ENCODE measurements at places on chromosomes 5 and 9.

- H3K4me3 ChIP-seq = peak within 1 kb of the TSS; percentile 95
- peak within 1 kb of the TSS; percentile 92 for H3K27ac ChIP-seq
- H3K36me3 ChIP-seq = peaks cover 18% of the 10 kb centered on the region
- no peaks in the 10 kb centered on the region for H3K27me3 ChIP-seq
Observed at GRCh38 chr5:53560506-53561191, at the start of gene NDUFS4. NDUFS4 (plus strand) TSS chr5:53560639; CDS start chr5:53560663, 24 bp downstream.

GRCh38 chr5:54829102-54829501, 156.3 kb downstream of the ESM1 start:
- no peaks in the 10 kb centered on the region for H3K4me1 ChIP-seq
- H3K4me3 ChIP-seq = no peak overlapping the region
- no peak overlapping the region for H3K27ac ChIP-seq
- no peaks in the 10 kb centered on the region for H3K27me3 ChIP-seq

- no peak for DNase-seq
- H3K27me3 ChIP-seq = no peaks in the 10 kb centered on the region
- H3K4me1 ChIP-seq = peaks cover 9% of the 10 kb centered on the region
- no peak overlapping the region for H3K27ac ChIP-seq
- no peak overlapping the region for H3K4me3 ChIP-seq
- peaks cover 18% of the 10 kb centered on the region for H3K36me3 ChIP-seq
Observed at GRCh38 chr9:15549611-15550010, 3.2 kb upstream of the CCDC171 start.

DNA sequence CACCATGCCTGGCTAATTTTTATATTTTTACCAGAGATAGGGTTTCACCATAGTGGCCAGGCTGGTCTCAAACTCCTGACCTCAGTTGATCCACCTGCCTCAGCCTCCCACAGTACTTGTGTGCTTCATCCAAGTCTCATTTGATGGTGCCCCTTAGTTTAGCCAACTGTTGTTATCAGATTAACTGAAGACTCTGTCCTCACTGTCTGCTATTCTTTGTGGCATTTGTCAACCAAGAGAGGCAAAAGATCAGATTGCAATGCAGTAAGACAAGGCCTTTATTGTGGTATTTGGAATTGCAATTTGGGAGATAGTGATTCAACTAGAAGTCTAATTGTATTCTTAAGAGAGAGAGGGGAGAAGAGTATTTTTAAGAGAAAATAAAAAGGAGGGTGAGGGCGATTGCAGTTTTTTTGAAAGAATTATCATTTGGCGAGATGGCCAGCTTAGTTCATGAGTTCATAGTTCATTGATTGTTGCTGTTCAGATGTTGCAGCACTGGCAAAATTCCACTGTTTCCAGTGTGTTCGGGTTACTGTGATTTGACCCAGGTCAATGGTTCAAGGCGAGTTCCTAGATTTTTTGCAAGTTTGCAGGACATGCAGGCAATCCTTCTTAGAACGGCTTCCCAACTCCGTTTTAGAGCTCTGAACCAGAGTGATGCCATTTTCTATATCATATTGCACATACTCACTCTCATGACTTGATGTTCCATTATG, 1156.9 kb downstream of the CDH9 start:
- H3K4me3 ChIP-seq = no peak overlapping the region
- no peaks in the 10 kb centered on the region for H3K4me1 ChIP-seq
- no peak overlapping the region for H3K27ac ChIP-seq
- DNase-seq = no peak
- no peaks in the 10 kb centered on the region for H3K27me3 ChIP-seq

- H3K27me3 ChIP-seq = peaks cover 13% of the 10 kb centered on the region
- H3K4me1 ChIP-seq = no peaks in the 10 kb centered on the region
- DNase-seq = no peak
- H3K27ac ChIP-seq = no peak overlapping the region
- no peak overlapping the region for H3K4me3 ChIP-seq
Observed at GRCh38 chr5:1917830-1918487, 35.2 kb upstream of the IRX4 start.

GRCh38 chr5:173903396-173904140, 15.4 kb downstream of the CPEB4 start:
- no peaks in the 10 kb centered on the region for H3K27me3 ChIP-seq
- no peak overlapping the region for H3K4me3 ChIP-seq
- no peak overlapping the region for H3K27ac ChIP-seq

DNA sequence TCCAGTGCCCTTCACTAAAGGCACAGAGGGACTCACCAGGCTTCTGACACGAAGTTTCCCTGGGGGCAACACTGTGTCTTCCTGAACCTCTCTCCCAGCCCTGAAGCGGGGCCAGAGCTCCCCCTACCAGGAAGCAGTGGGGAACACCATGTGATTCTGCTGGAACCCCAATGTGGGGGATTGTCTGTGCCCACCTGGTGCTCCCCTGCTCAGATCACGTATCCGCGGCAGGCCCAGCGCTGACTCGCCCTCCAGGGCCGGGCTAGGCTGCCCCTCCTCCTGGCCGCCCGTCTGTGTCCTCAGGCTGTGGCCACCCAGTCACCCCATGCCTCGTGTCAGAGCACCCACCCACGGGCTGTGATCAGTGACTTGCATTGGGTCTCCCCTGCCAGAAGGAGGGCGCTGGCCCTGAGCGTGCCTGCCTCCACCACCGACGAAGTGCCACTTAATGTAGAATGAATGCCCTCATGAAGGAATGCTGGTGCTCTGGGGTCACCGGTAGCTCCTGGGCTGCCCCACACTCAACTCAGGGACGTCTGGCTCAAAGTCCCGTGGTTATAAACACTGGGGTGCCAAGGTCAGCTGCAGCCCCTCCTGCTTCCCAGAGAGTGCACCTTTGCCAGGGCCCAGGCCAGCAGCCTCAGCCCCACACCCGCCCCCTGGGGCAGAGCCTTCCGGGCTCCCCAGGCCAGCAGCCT, 22.1 kb downstream of the SARDH start:
- no peak overlapping the region for H3K4me3 ChIP-seq
- H3K27ac ChIP-seq = no peak overlapping the region
- H3K36me3 ChIP-seq = peaks cover 8% of the 10 kb centered on the region
- peaks cover 64% of the 10 kb centered on the region for H3K27me3 ChIP-seq

DNA sequence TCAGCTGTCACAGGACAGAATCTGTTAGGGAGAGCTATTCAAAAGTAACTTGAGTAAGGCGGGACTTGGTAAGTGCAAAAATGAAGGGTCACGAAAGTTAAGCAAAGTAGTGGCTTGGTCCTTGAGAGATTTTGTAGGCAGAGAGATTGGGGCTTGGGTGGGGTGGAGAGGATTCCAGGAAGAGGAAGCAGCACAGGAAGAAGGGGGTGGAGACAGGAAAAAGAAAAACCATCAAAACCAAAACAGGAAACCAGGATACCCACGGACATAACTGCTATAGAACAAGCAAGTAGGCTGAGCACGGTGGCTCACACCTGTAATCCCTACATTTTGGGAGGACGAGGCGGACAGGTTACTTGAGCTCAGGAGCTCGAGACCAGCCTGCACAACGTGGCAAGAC, 3.7 kb downstream of the ROPN1L start:
- no peaks in the 10 kb centered on the region for H3K4me1 ChIP-seq
- no peak overlapping the region for H3K4me3 ChIP-seq
- H3K36me3 ChIP-seq = peaks cover 15% of the 10 kb centered on the region
- no peak overlapping the region for H3K27ac ChIP-seq

- no peak overlapping the region for H3K27ac ChIP-seq
- H3K36me3 ChIP-seq = peaks cover 18% of the 10 kb centered on the region
- H3K4me3 ChIP-seq = no peak overlapping the region
- DNase-seq = no peak
Observed at GRCh38 chr5:107636555-107636954, 34.2 kb downstream of the EFNA5 start.

GRCh38 chr5:34838785-34839714, at the start of gene TTC23L:
TTC23L (plus strand) TSS chr5:34839164; CDS start chr5:34840672, 1,508 bp downstream.
- H3K4me1 ChIP-seq = peaks cover 16% of the 10 kb centered on the region
- H3K27me3 ChIP-seq = no peaks in the 10 kb centered on the region
- peak; percentile 88 for DNase-seq
- H3K27ac ChIP-seq = peak within 1 kb of the TSS; percentile 83

DNA sequence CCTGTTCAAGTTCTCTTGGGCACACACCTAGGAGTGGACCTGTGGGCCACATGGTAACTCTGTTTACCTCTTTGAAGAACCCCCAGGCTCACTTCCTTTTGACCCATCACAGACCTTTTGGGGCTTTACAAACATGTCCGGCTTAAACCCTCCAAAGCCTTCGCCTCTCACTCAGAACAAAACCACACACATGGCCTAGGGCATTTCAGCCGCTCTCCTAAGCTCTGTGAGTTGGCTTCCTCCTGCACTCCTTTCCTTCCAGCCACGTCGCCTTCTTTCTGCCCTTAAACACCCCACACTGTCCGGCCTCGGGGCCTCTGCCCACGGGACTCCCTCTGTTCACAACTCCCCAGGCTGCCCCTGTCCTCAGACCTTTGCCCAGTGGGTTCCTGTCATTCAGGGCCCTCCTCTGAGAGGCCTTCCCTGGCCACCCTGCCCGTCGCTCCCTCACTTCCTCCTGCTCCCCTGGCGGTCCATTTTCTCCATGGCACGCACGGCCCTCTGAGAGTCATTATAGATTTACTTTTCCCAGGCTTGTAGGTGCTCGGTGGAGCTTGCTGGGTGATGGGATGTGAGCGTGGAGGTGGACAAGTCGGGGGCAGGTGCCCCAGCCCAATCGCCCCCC, 1.9 kb downstream of the DOK3 start:
- peak overlapping the region; percentile 1 for H3K27ac ChIP-seq
- DNase-seq = no peak
- peaks cover 32% of the 10 kb centered on the region for H3K36me3 ChIP-seq
- H3K4me3 ChIP-seq = no peak overlapping the region
- H3K4me1 ChIP-seq = no peaks in the 10 kb centered on the region

DNA sequence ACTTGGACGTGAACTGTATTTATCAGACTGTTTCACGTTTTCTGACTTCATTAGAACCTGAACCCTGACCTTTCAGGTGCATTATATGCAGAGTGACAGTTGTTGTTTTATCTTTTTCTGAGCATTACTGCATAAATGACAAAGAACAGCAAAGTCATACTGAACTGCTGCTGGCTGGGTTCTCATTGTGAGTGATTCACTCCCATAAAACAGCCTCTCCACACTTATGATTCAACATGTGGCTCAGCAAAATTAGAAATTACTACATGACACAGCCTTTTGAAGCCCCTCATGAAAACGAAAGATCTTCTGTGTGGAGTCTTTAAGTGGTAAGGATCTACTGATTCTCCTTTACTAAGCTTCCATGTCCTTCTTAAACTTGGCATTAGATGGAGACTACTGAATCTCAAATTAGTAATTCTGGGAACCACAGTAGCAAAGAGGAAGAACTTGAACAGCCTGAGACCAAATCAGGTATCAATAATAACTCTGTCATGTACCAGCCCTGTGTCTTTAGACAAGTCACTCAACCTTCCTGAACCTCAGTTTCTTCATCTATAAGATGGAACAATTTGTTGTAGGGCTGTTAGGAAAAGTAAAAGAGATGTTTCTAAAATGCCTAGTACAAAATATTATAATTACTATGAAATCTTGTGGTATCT, 172.3 kb upstream of the GNA14 start:
- no peak for DNase-seq
- no peaks in the 10 kb centered on the region for H3K27me3 ChIP-seq
- no peaks in the 10 kb centered on the region for H3K36me3 ChIP-seq
- peaks cover 10% of the 10 kb centered on the region for H3K4me1 ChIP-seq
- H3K4me3 ChIP-seq = no peak overlapping the region

GRCh38 chr5:159765135-159765433, 151.2 kb upstream of the ADRA1B start:
- DNase-seq = no peak
- H3K4me3 ChIP-seq = no peak overlapping the region
- peaks cover 17% of the 10 kb centered on the region for H3K4me1 ChIP-seq
- no peak overlapping the region for H3K27ac ChIP-seq
- H3K36me3 ChIP-seq = no peaks in the 10 kb centered on the region

- no peak overlapping the region for H3K4me3 ChIP-seq
- peaks cover 5% of the 10 kb centered on the region for H3K36me3 ChIP-seq
Observed at GRCh38 chr5:55853041-55853670, 2.0 kb downstream of the IL31RA start.

GRCh38 chr5:138439477-138440158, 761 bp downstream of the REEP2 start:
- H3K27ac ChIP-seq = no peak overlapping the region
- no peak for DNase-seq
- peaks cover 7% of the 10 kb centered on the region for H3K4me1 ChIP-seq
- peaks cover 15% of the 10 kb centered on the region for H3K27me3 ChIP-seq

DNA sequence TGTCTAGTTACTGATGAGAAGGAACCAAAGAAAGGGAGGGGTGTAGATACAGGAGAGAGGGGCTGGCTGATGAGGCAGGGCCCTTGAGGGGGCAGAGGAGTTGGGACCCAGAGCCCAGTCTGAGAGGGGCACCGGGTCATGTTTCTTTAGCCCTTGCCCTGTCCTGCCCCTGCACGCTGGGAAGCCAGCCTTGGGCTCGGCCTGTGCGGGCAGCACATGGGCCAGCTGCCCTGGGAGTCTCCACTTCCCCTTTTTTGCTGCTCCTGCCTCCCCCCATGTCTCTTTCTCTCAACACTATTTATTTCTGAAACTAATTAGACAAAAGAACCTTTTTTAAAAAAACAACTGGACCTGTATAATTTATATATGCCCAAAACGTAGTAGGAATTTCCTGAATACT, 20.5 kb downstream of the MVB12B start:
- no peak for DNase-seq
- no peak overlapping the region for H3K27ac ChIP-seq
- H3K36me3 ChIP-seq = no peaks in the 10 kb centered on the region

DNA sequence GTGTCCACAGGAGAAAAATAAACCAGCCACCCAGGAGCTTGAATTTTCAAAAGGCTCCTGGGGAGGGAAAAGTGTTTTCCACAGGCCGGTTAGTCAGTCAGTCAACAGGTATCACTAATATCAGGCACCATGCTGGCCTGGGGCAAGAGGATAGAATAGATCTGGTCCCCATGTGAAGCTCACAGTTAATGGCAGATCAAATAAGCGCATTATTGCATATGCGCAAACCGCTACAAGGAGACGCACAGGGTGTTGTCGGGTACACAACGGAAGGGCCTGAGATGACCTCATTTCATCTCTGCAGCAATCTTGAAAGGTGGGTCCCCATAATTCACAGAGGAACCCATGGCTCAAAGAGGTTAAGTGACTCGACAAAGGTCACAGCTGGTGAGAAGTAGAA, 260.7 kb downstream of the CRB2 start:
- DNase-seq = no peak
- H3K27me3 ChIP-seq = no peaks in the 10 kb centered on the region
- H3K27ac ChIP-seq = no peak overlapping the region
- no peaks in the 10 kb centered on the region for H3K36me3 ChIP-seq
- no peaks in the 10 kb centered on the region for H3K4me1 ChIP-seq

DNA sequence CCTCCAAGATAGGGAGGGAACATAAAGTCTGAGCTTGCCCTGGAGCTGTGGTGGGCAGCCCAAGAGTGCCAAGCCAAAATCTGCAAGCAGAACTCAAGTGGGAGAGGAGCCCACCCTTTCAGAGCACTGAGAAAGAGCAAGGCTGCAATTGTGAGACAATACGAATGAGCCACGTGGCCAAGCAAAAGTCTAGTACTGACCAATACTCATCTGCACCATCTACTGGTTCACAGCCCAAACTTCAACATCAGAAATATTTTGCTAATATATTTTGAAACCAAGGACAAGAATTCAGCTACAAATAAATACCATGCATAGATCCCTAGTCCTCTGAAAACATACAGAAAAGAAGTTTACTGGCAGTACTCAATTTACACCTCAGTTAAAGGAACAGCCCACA, 696.2 kb upstream of the COX7C start:
- no peak for DNase-seq
- H3K36me3 ChIP-seq = no peaks in the 10 kb centered on the region
- H3K27ac ChIP-seq = no peak overlapping the region
- no peak overlapping the region for H3K4me3 ChIP-seq
- H3K27me3 ChIP-seq = no peaks in the 10 kb centered on the region

- DNase-seq = no peak
- H3K4me3 ChIP-seq = no peak overlapping the region
- H3K4me1 ChIP-seq = no peaks in the 10 kb centered on the region
- no peak overlapping the region for H3K27ac ChIP-seq
- H3K27me3 ChIP-seq = no peaks in the 10 kb centered on the region
Observed at GRCh38 chr5:123028222-123028621, 8.3 kb downstream of the PPIC start.
